ENCODE measurements at places on chromosomes 6 and 20.

DNA sequence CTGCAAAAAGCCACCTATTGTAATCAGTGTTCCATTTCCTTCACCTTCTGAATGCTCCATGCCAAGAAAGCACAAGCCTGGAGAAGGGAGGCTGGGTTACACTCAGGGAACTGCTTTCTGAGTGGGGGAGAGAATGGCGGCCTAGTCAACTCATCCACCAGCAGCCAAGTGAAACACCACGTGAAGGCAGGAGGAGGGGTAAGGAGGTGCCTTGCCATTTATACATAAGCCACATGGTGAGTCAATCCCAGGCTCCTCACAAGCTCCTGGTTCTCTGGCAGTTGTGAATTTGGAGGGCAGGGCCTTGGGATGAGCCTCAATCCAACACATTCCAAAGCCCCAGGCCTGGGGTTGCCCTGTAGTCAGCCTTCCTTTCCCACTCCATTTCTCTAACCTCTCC, 149.4 kb downstream of the CD24 start:
- DNase-seq: no peak

DNA sequence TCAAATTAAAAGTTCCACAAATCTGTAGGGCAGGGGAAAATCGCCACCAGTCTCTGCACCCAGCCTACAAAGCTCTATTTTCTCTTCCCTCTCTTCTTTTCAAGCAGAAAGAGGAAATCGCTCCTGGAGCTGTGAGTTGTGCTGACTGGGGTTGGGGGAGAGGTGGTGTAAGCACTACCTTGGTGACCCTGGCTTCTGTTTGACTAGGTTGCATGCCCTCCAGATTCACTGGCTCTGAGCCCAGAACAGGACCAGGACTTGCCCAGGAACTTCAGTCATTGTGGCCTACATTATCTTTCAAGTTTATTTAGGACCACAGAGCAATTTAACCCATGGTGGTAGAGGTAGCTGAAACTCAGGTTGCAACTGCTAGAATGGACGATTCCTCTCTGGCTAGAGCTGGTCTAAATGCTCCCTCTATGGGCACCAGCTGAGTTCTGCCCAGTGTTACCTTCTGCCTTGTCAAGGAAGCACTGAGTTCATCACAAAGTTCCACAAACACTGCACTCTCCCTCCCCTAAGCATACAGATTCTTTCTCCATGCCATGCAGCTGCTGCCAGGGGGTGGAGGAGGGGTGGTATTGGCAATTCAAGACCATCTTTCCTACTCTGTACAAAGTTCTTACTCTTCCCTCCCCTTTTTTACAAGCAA, 122.0 kb upstream of the BMP5 start:
- no peak for DNase-seq

DNA sequence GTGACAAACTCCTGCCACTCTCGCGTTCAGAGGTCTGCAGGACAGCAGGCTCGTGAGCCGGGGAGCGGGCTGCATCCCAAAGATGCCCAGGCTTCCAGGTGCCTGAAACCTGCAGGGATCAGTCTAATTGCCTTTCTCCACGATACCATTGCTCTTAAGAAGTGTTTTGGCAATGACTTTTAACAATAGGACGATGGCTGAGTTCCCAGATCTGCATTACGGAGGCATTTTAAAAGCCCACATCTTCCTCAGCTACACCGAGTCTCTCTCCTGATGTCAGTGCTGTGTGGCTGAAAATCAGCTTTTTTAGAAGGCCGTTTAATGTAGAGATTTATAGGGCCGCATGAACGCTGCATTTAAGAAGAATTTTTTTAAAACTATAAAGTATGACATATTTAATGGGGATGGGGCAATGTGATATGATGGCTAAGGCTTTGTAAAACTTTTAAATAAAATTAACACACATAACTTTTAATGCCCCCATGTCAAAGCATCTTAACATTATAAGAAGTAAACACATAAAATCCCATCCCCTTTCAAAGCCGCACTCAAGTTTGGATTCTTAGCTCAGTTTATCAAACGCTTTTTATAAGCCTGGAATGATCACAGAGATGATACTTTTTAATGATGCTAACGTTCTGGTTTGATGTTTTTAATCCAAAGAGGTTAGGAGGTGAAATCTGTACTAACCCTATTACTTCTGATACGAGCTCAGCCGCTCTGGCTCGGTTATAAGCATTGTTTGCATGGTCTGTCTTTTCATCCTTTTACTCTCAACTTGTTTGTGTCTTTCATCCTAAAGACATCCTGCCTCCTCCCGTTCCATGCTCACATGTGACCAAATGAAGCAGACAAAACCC, 386.0 kb downstream of the SMOC2 start:
- DNase-seq: no peak

DNA sequence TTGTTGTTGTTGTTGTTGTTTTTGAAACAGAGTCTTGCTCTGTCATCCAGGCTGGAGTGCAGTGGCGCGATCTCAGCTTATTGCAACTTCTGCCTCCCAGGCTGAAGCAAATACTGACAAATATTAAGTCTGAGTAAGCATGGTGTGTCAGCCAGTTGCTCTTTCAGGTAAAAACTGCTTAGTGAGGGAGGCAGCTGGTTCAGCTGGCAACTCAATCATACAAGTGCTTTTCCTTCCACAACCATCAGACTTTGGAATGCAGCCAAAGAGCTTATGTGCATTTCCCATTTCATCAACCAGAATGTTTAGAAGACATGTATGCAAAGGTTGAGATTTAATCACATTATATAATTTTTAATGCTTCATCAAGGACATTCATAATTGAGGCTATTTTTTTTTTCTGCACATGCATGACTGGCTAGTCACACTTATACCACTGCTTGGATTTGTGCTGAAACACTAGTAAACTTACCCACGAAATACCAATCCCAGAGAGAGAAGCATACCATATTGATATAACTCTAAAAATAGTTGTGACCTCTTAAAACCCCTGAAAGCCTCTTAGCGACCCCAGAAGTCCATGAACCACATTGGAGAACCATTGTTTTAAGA, 56.0 kb downstream of the CLIC5 start:
- no peak for DNase-seq

GRCh38 chr6:40882323-40882997, 156.6 kb downstream of the UNC5CL start:
- no peak for DNase-seq

GRCh38 chr6:70956451-70957283, at the start of gene B3GAT2:
Gene B3GAT2 (minus strand): TSS chr6:70957060. CDS start chr6:70956429, 631 bp downstream.
- peak; percentile 69 for DNase-seq

GRCh38 chr6:126086560-126086959, 100.2 kb downstream of the TRMT11 start:
- no peak for DNase-seq

DNA sequence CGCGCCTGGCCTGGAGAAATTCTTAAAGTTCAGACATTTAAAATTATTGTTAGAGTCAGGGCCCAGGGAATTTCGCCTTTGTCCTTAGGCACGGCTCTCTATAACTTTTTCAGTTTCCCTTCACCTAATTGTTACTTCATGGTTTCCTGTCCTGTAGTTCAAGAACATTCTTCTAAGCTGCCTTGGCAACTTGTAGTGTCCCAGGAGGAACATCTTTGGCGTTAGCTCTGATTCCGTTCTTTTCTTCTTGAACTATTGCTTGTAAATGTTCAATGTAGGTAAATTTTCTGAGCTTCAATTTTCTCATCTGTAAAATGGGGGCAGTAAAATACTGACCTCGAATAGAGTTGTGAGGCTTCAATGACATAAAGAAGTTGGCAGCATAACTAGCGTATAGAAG, 41.8 kb downstream of the TIAM2 start:
- DNase-seq: no peak

DNA sequence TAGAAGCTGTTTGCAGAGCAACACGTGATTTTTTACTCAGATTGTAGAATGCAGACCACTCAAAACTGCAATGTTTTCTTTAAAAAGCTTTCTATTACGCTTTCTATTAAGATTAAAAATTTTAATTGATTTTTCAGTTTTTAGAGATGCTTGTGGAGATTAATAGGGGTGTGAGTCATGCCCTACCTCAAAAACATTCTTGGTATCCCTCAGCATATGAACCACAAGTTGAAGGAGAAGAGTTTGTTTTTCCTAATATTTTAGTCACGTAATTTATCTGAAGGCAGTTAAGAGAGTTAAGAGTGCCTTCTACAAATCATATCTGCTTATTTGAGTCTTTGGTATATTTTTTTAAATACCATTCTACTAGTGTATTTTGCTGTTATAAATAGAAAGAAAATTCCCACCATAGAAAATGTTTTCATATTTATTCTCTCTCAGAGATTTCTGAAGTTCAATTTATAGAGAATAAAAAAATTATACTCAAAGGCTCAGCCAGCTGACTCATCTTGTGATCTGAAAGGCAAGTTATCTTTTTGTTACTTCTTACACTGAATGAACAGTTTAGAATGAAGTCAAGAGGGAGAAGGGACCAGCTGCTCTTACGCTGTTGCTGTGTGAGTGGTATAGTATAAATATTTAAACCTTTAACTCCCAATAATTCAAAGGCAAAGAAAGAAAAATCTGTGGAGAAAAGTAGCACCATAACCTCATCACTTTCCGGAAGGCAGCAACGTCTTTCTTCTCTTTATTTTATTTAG, 7.6 kb downstream of the RIPOR2 start:
- no peak for DNase-seq

- DNase-seq: no peak
These were observed 14.6 kb downstream of the TMEM151B start for GRCh38 chr6:44284867-44285266.

DNA sequence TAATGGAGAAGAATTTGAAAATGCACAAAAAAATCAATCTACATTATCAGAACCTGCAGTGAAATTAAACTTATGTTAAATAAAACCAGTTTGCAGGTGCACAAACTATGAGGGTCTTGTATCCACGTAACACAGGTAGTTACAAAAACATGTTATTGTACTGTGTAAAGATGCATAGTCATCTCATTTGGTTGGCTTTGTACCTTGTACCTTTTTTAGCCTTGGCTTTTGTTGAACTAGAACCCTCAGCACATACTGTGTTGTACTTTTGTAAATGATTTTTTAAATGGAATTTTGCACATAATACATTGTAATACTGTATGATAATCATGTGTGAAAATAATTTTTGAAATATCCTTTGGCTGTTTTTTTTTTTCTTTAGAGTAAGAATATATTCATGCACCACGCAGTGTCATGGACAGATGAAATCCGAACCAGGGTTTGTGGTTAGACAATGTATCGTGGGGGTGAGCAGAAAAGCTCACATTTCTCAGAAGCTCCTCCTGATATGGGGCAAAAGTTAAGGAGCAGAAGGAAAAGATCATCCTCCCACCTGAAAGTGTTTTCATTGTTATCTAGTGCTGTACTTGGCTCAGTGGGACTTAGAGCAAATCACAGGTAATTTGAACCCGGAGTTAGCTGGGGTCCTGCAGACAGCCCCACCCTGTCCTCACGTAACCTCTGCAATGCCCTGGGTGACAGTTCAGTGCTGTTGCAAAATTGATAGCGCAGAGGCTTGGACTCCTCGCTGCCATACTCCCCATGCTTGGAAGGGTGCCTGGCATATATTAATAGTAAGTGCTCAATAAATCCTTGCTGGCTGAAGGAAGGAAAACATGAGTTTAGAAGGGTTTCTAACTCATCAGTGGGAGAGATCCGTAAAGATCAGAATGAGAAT, 14.8 kb upstream of the NAA20 start:
- no peak for DNase-seq

DNA sequence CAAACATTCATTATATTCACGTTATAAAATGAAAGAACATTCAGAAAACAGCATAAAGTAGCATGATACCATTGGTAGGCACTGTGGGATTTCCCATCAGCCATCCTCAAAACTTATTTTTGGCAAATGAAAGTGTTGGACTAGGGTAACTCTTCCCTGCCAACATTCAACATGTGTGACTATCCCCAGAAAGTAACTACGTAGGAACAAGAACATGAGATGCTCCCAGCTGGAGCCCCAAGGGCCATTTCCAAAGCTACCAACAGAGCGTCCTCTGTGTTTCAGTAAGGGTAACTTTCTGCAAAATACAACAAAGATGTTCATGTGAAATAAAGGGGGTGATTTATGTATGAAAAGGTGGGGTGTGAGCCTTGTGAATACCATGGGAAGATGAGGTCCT, 28.4 kb upstream of the PTPN1 start:
- no peak for DNase-seq

DNA sequence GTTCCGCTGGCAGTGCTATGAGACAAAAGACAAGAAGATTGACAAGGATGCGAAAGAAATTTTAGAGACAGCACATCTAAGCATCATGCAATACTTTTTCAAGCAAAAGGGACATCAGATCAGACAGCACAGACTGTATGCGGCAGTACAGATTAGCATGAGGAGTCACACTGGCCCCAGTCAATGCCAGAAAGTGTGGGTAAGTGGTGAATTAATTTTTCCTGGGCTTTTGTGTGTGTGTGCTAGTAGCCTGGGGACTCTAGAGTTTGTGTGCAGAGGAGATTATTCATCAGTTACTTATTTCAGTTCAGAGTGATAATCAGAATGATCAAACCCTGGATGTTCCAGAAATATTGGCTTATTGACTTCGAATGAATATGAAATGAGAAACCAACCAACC, 47.2 kb downstream of the LAMA4 start:
- DNase-seq: no peak

DNA sequence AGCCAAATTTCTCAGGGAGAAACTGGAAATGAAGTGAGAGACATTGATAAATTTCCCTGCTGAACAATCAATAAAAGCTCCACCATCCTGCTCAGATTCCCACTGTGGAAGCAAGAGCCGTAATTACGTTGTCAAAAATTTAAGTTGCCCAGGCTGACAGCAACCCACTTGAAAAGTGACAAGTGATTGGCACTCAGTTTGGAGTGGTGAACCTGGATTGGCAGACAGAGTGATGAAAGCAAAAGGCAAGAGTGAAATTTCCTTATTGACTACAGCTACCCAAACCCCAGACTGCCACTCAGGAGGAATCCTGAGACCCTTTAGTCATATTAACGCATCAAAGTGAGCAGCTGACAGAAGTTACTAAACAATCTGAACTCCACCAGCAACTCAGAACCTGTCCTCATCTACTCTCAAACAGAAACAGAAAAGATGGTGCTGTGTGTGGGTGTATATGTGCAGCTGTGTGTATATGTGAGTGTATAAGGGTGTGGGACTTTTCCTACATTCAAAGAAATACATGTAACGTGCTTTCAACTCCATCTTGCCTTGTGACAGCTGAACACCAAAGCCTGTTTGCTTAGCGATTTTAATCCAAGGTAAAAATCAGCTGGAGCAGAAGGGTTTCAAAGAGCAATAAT, 157.4 kb downstream of the PKHD1 start:
- no peak for DNase-seq

GRCh38 chr20:20691477-20692235, 20.8 kb downstream of the RALGAPA2 start:
- DNase-seq: no peak
